ENCODE measurements at places on chromosomes 2 and 18.

DNA sequence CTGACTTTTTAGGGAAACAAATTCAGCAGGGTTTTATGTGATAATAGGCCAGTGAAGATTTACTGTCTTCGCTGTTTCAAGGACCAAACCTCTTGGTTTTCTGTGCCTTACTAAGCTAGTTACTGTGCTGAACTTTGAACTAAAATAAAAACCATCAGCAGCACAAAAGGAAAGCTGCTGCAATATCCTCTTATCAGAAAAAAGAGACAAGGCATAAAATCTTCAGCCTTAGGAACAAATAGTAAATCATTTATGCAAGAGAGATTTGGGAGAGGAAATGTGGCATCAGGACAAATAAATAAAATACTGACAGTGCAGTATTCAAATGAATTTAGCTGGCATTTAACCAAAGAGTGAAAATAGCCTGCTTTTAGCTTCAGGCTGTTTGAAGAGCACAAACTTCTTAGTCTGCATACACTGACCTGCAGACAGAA lies 64.1 kb upstream of the EHBP1 start:
- DNase-seq = no peak

- no peak for DNase-seq
Observed at GRCh38 chr18:12485479-12486105, 77.9 kb downstream of the PRELID3A start.

DNA sequence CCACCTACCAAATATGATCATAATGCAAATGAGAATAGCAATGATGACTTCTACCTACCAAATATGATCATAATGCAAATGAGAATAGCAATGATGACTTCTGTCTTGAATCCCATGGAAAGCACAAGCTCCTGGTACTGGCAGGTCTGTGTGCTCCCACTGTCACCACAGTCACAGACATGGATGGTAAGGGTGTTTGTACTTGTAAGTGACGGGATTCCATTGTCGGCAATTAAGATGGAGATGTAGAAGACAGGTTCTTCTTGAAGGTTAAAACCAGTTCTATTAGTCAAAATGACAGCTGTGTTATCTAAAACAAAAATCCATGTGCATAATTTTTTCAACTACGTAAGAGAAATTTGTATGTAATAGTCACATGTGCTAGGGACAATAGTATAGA lies 95.0 kb downstream of the CDH19 start:
- no peak for DNase-seq

- no peak for DNase-seq
Observed at GRCh38 chr2:215681799-215682596, 246.1 kb upstream of the FN1 start.

DNA sequence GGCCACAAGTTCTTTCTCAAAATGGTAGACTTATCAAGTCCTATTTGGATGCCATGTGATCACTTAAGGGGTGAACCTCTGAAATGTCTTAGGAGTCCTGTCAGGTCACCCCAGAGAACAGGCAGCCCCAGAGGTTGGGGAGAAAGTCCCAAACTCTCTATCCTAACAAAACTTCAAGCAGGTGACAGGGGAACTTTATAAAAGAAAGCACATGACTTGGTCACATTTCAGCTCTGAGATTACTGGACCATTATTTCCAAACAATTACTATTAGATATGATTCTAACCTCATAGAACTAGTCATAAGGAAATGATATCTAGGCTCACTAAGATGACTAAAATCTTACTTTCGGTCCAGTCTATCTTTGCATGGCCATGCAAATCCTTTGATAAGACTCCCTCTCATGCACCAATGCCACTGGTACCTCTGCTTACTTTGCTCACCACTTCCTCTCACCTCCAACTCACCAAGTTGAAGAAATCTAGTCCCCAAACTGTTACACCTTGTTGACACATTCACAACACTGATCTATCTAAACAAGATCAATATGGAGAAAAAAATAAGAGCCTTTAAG lies 107.0 kb downstream of the GALNT14 start:
- no peak for DNase-seq

GRCh38 chr2:47509250-47509649 lies 106.3 kb downstream of the MSH2 start:
- DNase-seq = no peak

- no peak for DNase-seq
Observed at GRCh38 chr2:237310515-237311114, 103.3 kb downstream of the COL6A3 start.

GRCh38 chr2:168272225-168272624 lies 24.8 kb upstream of the STK39 start:
- no peak for DNase-seq

GRCh38 chr2:223725494-223725893 lies 111.9 kb downstream of the AP1S3 start:
- DNase-seq = peak; percentile 68

GRCh38 chr18:3248062-3248657 lies 559 bp downstream of the MYL12A start:
- DNase-seq = no peak

- no peak for DNase-seq
Observed at GRCh38 chr2:85619617-85620016, 3.6 kb downstream of the USP39 start.

DNA sequence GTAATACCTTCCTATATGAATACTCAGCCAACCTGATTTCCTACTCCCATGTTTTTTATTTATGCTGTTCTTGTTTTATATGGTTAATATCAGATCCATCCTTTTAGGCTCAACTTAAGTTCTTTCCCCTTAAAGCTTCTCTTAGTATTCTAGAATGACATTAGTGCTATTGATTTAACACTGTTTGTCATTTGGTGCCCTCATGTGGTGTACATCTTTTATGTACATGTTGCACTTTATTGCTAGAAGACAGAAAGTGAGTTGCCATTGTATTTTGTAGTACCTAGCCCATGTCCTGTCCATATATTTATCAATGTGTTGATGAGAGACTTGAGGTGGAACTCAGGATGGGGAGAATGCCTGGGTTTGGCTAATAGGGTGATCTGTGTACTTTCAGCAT lies 2.5 kb downstream of the HTRA2 start:
- DNase-seq = no peak

- DNase-seq = no peak
Observed at GRCh38 chr2:47133046-47133445, 22.1 kb downstream of the STPG4 start.

DNA sequence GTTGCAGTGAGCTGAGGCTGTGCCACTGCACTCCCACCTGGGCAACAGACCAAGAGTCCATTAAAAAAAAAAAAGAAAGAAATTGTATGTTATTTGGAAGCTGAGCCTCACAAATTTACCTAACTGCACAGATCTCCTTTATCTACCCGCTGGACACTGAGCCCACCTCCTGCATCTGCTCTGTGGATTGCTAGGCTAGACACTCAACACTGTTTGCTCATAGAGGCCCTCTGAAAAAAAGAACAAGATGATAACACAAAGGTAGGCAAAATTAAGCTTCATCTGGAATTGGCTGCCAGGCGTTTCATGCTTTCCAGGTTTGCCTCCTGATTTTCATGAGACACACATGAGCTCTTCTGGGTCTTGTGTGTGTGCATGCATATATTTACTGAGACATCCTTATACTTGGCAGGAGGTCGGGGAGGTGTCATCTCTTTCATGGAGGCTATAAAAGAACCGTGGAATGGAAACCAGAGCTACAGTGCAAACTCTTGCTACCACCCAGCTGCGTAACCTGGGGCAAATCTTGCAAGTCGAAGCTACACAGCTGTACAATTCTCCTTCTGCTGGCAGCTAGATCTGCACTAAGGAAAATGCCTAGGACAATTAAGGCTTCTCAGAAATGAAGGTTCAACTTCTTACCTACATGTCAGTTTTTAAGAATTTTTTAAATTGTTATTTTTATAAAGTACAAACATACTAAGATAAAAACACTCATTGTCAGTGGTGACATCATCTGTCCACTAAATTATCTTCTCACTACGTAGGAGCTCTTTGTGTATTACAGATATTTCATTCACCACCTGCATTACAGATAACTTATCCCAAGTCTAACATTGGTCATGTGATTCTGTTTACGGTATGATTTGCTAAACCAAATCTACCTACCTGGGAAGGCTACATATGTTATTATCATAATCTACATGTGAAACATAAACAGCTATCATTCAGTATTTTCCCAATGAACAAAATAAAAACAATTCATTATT lies 63.1 kb downstream of the CABYR start:
- DNase-seq = no peak

- DNase-seq = no peak
Observed at GRCh38 chr2:40915651-40916050, 463.8 kb upstream of the SLC8A1 start.

DNA sequence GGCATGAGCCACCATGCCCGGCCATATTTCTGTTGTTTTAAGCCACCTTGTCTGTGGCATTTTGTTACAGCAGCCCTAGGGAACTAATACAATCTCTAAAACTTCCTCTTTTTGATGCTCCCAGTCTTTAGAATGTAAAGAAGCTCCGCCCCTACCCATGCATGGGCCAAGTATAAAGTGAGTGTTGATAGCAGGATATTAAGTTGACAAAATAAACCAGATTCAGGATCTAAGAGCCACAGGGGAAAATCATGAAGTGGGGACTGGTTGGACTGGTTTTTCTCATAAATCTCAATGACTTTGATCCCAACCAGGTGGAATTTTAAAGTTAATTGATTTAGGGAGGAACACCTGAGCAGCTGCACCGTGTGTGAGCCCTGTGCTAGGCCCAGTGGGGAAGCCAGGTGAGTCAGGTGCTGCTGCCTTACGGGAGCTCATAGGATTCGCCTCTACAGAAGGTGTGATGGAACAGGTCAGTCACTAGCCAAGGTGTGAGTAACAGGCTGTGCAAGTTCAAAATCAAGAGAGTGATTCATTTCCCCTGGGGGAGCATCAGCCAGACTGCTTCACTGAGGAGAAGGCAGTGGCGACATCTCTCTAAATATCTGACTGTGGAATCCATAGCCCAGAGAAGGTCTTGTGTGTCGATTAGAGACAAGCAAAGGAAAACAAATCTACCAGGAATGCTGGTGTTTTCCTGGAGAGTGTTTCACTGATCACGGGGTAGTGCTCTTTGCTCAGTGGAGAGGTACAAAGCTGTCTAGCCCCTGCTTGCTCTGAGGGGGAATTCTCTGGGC lies 63.0 kb upstream of the MSH2 start:
- DNase-seq = peak; percentile 48

GRCh38 chr2:228197504-228197903 lies 16.0 kb upstream of the SPHKAP start:
- no peak for DNase-seq

GRCh38 chr18:33114749-33115148 lies 325.8 kb downstream of the CCDC178 start:
- no peak for DNase-seq

GRCh38 chr2:15107137-15107536 lies 454.0 kb downstream of the NBAS start:
- DNase-seq = no peak

- no peak for DNase-seq
Observed at GRCh38 chr2:63163161-63163820, 112.7 kb downstream of the OTX1 start.

GRCh38 chr2:742221-742620 lies 65.0 kb upstream of the TMEM18 start:
- no peak for DNase-seq

- no peak for DNase-seq
Observed at GRCh38 chr2:105776560-105776928, 31.8 kb downstream of the NCK2 start.

GRCh38 chr18:23355206-23355605 lies 97.9 kb upstream of the RIOK3 start:
- DNase-seq = no peak

GRCh38 chr2:45691171-45691999 lies 39.9 kb downstream of the PRKCE start:
- DNase-seq = no peak

- DNase-seq = no peak
Observed at GRCh38 chr2:178392215-178392614, 58.8 kb downstream of the PRKRA start.

DNA sequence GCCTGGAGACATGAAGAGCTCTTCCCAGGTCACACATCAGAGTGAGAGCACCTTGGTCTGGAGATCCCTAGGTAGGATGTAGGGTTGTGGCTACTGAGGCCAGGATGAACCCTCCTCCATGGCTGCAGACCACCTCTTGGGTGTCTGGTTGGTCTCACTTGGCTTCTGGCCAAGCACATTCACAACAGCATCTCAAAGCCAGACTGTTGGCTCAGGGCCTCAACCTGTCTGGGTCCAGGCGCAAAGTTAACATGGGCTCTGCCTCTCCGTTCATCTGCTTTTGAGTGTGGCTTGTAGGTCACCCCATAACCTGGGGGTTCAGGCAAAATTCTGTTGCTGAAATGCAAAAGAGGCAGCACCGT lies 40.1 kb downstream of the RHOB start:
- DNase-seq = no peak

GRCh38 chr2:224206816-224207215 lies 167.7 kb upstream of the SERPINE2 start:
- no peak for DNase-seq

DNA sequence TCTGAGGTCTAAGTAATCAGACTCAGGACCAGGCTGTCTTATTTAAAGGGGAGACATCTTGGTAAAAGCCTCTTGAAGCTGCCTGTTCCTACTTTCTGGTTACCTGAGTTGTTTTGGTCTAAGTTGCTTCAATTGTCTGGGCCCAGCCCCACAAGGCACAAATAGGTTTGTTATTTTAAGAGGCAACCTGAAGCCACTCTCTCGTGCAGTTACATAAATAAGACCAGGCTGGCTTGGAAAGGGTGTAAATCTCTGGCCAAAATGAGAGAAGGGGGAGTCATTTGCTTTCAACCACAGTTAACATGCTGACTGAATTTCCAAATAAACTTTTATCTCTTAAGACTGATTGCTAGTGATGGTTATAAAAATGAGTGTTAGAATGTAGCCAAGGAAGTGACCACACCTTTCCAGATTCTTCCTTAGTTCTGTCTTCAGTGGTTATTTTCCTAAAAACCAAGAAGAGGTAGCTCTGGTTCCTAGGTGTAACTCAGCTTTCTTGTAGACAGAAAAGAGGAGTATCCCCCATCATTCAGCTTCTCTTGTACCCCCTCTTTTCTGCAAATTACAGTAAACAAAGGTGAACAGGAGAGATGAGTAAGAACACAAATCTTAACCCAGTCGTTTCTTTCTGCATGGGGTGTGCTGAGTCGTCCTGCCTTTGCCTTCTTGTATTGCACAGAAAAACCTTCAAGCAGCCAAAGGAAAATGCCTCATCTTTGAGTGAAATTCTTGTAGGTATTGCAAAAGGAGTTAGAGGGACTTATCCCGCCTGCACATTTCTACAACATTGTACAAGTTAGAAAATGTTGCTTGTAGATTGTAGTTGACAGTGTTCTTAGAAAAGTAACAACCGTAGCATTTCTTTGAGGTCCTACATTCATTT lies 161.5 kb upstream of the NT5C1B start:
- DNase-seq = no peak

GRCh38 chr2:24763843-24764242 lies 29.3 kb downstream of the PTRHD1 start:
- DNase-seq = no peak

All from 8988T (cell line).